Stimulated activated CD4-positive, alpha-beta T cell treated with anti-CD3 and anti-CD28 coated beads, TNF-alpha, amount 100 ng/mL, for 4 hours (primary cell): ENCODE measurements at places on chromosomes 2 and 18.

DNA sequence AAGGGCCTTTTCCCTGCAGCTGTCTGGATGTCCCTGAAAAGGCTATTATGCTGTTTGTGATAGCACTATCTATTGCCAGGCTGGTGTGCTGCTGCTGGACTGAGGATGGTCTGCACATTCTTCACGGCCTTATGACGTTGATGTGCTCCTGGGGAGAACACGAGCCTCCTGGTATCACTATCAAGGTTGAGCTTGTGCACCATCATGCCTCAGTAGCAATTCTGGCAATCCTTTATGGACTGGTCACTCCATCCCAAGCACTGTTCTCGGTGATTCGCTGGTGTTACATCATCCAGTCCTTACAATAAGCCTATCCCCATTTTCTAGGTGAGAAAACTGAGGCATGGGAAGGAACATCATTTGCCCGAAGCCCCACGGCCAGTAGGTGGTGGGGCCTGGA lies 18.2 kb upstream of the CCBE1 start:
- DNase-seq = no peak

DNA sequence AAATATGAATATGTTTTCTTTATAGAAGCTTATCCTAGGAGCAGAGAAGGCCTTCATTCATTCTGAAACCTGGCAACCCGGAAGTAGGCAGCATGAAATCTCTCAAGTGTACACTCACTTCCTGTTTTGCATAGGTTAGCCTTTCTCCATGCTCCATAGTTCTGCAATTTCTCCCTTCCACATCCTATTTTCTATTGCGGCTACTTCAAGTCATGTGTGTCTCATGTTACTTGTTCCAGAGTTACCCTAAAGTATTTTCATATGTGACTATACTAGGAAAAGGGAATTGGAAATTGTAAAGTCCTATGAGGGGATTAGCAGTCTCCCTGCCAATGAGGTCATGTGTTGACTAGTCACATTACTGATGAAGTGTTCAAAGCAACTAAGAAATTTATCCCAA lies 320.6 kb downstream of the NCKAP5 start:
- no peak for DNase-seq

DNA sequence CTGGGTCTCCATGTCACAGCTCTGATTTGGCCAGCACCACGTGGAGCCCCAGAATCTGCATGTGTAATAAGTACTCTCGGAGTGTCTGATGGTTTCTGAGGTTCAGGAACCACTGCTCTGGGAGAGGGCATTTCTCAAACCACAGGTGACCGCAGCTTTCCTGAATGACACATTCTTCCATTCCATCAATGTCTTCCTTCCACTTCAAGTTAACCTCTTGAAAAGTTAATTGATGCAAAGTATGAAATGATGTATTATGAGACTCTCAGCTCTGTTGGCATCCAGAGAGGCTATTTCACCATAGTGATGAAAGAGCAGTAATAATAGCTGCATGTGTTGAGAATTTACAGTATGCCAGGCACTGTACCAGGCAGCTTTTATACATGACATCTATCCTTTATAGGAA lies 61.3 kb upstream of the CRIM1 start:
- no peak for DNase-seq

GRCh38 chr2:235511187-235511661 lies 17.4 kb downstream of the AGAP1 start:
- no peak for DNase-seq

DNA sequence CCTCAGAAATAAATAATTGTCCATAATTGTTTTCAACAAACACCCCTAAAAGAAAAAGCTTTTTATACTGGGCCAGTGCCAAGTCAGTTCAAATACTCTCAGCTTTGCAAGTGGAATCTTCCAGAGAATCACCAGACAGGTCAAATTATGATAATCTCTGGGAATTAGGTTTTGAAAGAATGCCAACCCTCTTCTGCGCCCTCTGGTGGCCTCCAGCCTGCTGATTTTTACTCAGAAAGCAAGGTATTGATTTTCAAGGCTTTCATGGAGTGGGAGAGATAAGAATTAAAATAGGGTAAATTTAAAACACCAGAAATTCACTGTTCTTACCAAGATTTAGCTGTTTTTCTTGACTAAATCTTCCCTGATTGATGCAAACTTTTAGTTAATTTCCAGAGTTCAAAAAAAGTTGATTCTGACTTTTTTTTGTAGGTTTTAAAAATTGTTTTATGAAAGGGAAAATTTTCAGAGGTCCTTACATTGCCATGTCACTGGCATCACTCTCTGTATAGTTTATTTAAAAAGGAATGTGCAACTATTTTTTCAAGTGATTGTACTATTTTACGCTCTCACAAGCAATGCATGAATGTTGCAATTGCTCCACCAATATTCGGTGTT lies 282.9 kb upstream of the TNP1 start:
- DNase-seq = no peak

DNA sequence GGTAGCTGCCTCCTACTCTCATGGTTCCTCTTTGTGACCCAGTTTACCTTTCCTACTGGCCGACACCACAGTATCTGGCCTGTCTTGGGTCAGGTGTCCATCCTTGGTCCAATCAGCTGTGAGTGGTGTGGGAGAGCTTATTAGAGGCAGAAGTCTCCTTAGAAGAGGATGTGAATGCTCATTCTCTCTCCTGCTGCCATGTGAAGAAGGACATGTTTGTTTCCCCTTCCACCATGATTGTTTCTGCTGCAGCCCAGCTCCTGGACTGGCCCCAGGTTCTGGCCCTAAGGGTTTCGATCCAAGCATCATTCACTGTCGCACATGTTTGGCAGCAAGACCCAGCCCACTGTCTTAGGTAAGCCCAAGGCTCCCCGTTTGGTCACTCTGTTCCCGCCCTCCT lies 55.3 kb upstream of the TGIF1 start:
- DNase-seq = no peak

DNA sequence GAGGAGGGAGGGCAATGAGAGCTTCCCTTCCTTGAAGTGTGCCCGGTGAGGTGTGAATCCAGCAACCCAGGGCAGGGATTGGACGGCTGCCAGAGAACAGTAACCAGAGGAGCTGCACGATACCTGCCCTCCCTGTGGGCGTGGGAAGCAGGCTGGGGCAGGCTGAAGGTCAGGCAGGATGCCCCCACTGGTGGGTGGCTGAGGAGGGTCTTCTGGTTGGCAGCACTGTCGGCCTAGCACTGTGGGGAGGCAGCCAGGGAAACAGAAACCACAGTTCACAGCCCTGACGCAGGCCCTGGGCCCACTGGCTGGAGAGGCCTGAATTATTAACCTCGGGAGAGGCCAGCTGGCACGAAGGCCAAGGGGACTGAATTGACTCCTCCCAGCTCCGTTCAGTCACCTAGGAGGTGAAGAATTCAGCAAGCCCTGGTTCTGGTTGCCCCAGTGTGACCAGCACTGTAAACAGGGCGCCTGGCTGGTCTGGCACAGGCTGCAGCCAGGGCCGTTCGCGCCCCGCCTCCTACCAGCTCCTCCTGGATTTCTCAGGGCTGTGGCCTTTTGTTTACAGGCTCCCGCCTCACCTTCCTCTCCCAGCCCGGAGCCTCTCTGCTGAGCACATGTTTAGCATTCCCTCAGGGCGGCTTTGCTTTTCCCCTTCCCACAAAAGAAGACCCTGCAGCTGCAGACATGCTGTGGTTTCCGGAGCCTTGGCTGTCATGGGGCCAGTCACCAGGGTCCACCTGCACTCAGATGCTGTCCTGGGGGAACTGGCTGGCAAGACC lies 97.8 kb downstream of the B3GNT2 start:
- DNase-seq = no peak

DNA sequence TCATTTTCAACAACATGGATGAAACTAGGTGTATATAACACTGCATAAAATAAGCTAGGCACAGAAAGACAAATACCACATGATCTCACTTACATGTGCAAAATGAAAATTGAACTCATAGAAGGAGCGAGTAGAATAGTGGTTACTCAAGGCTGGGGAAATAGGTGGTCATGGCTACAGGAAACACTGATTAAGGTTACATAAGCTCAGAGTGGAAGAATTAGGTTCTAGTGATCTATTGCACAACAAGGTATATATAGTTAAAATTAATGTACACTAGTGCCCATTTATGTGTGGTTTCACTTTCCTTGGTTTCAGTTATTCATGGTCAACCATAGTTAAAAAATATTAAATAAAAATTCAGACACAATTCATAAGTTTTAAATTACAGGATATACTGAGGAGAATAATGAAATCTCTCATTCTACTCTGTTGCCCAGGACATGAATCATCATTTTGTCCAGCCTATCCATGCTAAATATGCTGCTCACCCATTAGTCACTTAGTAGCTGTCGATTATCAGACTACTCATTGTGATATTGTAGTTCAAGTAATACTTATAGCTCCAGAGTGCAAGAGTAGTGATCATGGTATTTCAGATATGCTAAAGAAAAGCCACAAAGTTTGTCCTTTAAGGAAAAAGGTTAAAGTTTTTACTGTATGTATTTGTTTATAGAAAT lies 1530.9 kb upstream of the LRRTM1 start:
- no peak for DNase-seq

DNA sequence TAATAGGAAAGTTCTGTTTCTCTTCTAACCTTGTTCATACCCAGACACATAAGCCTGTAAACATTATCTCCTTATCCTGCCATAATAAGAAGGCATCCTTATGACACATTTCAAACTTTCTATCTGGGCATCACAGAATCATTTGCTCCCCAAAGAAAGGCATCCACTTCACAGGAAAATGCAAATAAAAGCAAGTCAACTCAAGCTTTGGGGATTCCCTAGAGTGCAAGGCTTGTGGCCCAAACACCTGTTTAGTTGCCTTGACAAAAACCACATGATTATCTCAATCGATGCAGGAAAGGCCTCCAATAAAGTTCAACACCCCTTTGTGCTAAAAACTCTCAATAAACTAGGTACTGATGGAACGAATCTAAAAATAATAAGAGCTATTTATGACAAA lies 195.7 kb upstream of the GALNT5 start:
- DNase-seq = no peak

- no peak for DNase-seq
Measured at GRCh38 chr18:51568151-51568550, 370.7 kb upstream of the MEX3C start.

GRCh38 chr2:190407662-190408537 lies at the start of gene MFSD6:
MFSD6 (plus strand) TSS chr2:190408355; CDS start chr2:190436030, 27,675 bp downstream.
- peak; percentile 36 for DNase-seq

- DNase-seq = no peak
Measured at GRCh38 chr2:24915796-24916195, 4.2 kb downstream of the ADCY3 start.

DNA sequence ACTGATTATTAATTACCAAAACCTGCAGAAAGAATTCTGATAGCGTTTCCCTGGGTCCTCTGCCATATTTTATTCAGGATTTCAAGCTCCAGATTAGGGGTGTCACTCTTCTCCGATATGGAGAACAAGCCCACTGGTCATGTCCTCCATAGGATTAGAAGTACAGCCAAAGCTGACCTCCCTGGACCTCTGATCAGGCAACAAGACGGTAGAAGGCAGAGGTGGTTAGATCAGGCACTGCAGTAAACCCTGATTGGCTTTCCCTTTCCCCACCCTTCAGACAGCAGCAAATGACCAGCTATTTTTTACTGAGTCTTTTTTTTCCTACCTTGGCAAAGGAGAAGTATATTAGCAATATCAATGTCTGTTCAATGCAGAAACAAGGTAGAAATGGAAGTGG lies 37.7 kb downstream of the SPC25 start:
- no peak for DNase-seq

DNA sequence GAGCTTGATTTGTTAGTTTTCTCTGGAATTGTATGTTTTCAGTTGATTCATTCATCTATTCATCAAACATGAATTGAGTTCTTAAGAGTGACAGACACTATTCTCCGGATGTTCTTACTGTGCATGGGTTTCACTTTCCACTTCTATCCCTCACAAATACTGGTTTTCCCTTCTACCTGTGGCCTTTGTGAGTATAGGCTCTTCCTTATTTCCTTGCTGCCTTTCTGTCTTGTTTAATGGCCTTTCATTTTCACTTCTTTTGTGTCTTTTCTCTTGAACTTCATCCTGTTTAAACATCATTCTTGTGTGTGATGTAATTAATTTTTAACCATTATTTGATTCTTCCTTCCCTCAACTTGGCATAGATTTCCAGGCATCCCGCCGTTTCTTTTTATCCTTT lies 90.7 kb downstream of the CRIM1 start:
- no peak for DNase-seq

GRCh38 chr2:96638144-96639121 lies at the start of gene KANSL3:
KANSL3 (minus strand) TSS chr2:96638312; CDS start chr2:96637135, 1,177 bp downstream.
- peak; percentile 81 for DNase-seq

DNA sequence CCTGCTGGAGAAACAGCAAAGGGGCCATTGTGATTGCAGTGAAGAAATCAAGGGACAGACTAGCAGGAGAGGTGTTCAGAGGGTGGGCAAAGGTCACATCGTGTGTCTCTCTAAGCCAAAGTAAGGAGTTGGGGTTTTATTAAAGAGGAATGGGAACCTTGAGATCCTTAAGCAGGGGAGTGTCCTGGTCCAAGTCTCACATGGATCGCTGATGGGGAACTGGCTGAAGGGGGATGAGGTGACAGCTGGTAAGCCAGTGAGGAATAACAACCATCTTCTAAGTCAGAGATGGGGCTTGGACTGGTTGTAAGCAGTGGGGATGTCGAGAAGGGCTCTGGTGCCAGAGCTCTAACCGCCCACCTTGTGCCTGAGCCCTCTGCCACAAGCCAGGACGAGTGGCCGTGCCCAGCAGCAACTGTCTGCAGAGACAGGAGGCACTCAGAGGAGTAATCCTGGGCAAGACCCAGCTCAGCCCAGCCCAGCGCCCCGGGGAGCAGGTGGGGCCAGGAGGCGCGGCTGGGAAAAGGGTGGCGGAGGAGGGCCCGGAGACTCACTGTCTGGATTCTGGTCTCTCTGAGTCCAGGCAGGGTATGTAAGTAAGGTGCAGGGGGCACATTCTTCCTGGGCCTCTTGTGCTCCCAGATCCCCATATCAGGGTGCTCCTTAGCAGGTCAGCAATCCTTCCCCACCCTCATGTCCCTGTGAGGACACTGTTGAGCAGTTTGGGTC lies 13.7 kb downstream of the WNT10A start:
- DNase-seq = no peak

- no peak for DNase-seq
Measured at GRCh38 chr2:126732682-126733245, 76.8 kb downstream of the GYPC start.

DNA sequence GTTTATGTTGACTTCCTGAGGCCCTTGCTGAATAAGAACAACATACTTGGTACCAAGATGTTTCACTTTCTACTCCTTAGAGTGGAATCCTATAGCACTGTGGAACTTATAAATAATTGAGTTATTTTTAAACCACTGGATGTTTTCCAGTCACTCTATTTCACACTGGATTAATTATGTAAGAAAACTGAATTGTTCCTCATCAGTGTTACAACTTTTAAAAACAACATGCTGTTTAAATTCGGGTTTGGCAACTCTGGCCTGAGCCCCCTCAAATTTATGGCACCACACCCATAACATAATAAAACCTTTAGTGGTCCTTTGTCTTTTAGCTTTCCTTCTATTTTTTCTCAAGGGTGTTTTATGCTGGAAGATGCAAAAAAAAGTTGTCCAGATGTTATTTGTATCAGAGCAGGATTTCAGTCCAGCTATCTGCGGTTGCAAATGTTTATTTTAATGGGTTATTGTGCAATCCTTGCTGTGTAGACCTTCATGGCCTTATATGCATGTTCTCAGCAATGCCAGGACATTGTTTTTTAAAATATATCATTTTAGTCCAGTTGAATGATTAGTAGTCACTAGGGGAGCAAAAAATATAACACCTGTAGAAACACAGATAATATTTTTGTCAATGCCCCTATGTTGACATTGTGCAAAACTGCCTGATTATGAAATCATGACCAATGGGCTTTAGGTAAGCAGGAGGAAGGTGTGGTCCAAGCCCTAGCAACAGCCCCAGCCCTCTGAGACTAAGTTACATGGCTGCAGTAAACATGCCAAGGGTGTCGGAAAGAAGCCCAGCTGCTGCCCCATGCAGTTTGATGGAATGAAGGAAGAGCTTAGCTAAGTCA lies 638.0 kb upstream of the ZEB2 start:
- DNase-seq = no peak

- DNase-seq = no peak
Measured at GRCh38 chr2:31344447-31344846, 70.1 kb downstream of the XDH start.
